ENCODE measurements at places on chromosomes 6 and 20. TPM values are rescaled to one million over a fixed set of nuclear protein-coding genes. Genes with fewer than 3 reads are reported as not detected.

The RAB23 gene
- total RNA-seq: 9.4 TPM

GRCh38 chr20:59814840-59815340 lies 118.5 kb downstream of the SYCP2 start:
- no peak for DNase-seq

The TRIM38 gene
- 11.5 TPM for total RNA-seq

DNA sequence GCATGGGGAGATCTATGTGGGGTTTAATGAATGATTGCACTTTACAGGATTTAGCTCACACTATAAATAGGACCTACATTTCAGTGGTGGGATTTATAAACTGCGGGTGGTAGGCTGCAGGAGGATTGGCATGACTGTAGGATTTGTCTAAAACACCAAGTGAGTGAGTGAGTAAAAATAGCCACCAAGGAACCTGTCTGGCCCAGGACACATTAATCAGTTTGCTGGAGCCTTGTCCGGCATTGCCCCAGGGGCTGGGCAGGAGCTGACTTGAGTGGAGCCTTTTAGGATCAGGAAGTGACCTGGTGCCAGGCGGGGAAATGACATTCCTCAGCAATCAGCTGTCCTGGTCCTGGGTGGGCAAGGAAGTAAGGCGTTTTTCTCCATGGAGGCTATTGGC lies 278.7 kb upstream of the PRND start:
- no peak for DNase-seq

DNA sequence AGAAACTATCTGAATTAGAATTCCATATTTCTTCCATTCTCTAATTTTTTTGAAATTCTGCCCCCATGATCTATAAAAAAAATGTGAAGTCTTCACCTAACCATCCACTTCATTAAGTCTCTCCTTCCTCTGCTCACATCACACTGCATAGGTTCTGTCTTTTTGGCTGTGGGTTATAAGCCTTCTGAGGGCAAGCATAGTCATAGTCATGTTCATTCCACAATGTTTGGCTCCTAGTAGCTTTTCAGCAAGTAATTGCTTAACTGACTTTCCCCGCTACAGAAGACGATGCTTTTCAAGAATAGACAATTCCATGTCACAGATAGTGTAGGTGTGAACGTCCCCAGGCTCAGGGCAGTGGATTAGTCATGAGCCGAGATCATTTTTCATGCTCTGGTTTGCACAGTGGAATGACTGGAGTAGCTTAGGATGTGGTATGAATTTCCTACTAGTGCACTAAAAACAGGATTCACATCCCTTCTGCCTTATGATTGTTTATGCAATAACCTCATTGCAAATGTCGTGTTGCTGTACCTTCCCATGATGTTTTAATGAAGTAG lies 29.1 kb downstream of the WRNIP1 start:
- DNase-seq: no peak

- DNase-seq: no peak
These were observed 22.5 kb downstream of the RAB22A start for GRCh38 chr20:58331961-58332551.

Measured in mesenteric fat pad (tissue), 1 donor.